Retina (tissue), 1 donor: ENCODE measurements at places on chromosomes 3 and 15.

- no peak for DNase-seq
Observed at GRCh38 chr3:160163229-160163878, 61.9 kb upstream of the C3orf80 start.

DNA sequence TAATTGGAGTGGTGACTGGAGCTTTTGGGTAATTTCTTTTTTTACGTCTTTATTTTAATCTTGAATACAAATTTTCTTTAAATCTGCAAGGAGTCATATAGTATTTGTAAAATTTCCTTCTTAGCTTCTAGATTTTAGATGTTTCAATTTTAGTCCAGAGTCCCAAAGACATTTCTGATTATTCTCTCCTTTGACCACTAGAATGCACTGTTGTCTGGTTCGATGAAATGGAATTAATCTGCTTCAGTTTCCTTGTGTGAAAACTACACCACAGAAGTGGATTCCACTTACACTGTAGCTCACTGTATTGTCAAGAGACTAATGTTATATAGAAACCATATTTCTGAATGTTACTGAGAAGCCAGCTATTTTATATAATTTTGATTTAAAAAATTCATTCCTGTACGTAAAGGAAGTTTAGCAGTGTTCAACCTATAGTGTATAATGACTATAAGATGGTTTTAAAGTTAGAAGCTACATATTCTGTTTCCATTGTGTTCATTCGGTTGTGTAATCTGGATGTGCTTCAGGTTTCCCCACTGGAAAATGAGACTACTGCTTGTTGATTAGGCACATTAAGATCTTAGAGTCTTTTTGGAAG is 6.1 kb downstream of the GRAMD1C start:
- DNase-seq = peak; percentile 18

GRCh38 chr3:146884296-146884695 is 279.1 kb upstream of the PLSCR5 start:
- DNase-seq = no peak

DNA sequence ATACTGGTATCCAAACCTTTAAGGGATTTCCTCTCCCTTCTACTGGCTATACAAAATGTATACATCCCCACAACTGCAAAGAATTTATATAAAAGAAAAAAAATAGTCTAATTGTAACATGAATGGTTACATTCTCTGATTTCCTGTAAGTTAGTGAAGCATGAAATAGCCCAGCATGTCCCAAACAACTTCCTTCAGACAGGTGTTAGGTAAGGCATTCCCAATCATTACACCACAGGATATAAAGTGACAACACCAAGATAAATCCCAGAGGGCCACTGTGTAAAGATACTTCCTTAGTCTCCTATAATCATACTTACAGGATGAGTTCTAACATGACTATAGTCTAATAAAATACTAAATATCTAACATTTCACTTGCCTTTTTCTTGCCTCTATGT is 7.6 kb downstream of the CMTM6 start:
- no peak for DNase-seq

- no peak for DNase-seq
Observed at GRCh38 chr15:59170295-59171066, 36.2 kb upstream of the LDHAL6B start.

DNA sequence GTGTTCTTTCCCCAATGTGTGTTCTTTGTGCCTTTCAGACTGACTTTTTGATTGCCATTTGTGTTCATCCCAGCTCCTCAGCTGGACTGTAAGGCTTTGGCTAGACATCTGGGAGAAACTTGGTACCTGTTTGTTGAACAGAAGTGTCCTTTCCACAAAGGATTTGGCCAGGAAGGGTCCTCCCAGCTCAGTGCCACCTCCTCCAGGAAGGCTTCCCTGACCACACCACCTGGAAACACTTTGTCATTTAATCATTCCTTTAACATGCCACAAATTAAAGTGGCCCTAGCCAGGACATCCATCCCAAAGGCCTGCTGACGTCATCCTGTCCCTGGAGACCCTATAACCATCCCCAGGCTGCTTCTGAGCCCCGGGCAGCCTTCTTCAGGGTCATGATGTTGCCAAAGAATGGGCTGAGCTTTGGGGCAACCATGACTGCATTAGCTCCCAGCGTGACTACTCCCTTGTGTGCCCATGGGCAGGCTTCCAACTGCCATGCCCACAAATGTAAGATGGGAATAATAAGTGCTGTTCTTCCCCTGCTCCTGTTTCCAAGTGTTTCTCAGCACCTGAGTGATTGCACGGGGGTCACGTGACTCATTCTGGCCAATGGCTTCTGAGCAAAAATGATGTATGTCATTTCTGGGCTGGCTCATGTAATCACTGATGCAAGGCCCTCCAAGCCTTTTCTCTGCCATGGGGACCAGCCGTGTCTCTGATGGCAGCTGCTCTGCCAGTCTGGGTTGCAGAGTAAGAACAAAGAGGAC is 112.5 kb upstream of the SMAD3 start:
- no peak for DNase-seq

DNA sequence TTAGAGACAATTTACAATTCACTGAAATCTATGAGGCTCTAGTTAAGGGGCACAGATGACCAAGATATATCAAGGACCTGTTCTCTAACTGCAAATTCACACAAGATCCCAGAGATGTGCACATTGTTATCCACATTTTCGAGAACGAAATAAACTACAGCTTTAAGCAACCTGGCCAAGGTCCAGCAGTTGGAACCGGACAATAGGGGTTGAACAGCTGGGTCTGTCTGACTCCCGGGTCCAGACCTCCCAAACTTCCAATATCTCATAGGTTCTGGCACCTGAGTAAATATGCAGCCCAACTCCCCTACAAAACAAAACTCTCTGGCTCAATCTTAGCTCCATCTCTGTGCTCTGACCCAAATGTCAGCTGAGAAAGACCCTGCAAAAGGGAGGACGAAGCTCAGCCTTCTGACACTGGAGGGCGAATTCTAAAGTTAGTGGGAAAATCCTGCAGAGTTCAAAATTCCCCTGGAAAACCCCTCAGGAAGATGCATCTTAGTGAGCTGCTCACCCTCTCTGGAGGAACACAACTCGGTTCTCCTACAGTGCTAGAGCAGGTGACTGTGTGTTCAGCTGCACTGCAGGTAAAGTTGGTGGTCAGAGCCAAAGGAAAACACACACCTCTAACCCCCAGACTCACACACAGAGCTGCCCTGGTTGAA is 14.2 kb upstream of the SPATA12 start:
- no peak for DNase-seq

GRCh38 chr3:160128056-160128455 is 97.2 kb upstream of the C3orf80 start:
- no peak for DNase-seq

DNA sequence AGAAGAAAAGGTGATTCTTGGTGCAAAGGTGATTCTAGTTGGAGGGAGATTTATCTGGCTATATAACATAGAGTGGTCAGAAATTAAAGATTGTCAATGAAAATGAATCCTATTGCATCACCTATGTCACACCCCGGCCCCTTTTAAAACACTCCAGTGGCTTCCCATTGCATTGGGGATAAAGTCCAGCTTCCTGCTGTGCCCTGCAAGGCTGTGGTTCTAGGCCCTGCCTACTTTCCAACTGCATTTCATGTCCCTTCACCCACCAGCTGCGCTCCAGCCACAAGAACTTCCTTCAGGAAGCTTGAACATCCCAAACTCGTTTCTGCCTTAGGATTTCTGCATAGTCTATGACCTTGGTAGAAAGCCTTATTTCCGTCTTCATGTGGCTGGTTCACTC is 118.7 kb upstream of the UMPS start:
- no peak for DNase-seq

GRCh38 chr3:42960282-42960681 is 18.8 kb upstream of the GASK1A start:
- DNase-seq = no peak

DNA sequence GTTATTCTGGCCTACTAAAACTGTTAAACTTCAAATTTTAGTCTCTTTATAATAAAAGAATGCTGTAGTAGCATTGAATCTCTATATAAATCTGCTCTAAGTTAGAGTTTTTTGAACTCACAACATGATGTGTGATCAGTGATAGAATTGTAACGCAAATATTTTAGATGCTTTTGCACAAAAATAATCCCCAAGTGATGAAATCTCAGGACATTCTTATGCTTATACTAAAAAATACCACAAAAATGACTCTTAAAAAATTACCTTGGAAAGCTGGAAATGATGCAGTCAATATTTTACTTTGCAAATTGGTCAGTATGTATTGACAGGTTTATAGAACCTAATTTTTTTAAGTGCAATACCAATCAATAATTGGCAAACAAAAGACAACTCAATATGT is 375.3 kb downstream of the TBC1D5 start:
- no peak for DNase-seq

- DNase-seq = no peak
Observed at GRCh38 chr3:172711454-172711795, 558 bp upstream of the NCEH1 start.

- no peak for DNase-seq
Observed at GRCh38 chr15:40437752-40438687, 2.7 kb upstream of the BAHD1 start.

- DNase-seq = peak; percentile 40
Observed at GRCh38 chr3:53478921-53479664, 15.3 kb upstream of the CACNA1D start.

DNA sequence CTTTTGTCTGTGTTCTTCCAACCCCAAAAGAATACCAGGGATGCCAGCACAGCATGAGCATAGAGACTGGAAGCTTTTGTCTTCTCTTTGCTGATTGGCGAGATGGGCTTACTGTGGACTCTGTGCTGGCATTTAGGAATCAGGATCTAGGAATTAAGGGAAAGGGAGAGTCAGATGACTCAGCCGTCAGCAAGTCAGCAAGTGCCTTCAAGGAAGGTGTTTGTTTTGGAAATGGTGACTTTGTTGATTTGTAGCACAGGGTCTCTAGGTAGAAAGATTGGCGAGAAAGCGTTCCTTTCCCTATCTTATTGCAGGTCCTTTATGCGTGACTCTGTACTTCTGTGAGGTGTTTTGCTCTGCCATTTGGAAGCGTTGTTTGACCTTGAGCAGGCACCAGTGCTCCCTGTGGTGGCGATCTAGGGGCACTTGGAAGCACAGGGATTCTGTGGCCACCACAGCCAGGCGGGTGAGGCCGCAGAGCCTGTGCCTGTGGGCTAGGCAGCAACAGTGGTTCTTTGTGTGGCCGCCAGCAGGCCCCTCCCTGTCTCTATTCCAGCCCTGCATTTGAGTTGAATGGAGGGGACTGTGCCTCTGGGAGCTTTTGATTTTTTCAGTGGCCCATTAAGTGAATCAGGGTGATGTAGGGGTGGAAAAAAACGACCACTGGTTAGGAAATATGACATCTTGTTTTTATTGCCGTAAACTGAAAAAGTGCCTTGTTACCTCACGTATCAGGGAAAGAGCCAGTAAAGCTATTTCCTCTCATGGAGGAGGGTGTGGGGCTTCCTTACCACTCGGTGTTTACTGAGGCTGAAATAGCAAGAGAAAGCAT is 19.0 kb downstream of the FAN1 start:
- peak; percentile 81 for DNase-seq

GRCh38 chr15:31842532-31843195 is 187.7 kb upstream of the CHRNA7 start:
- DNase-seq = peak; percentile 28

- DNase-seq = peak; percentile 89
Observed at GRCh38 chr3:135503760-135504686, 461.5 kb upstream of the PPP2R3A start.

GRCh38 chr3:187746442-187747281 is 1.4 kb upstream of the BCL6 start:
- DNase-seq = peak; percentile 29

GRCh38 chr3:122392868-122393844 is 9.2 kb downstream of the FAM162A start:
- peak; percentile 8 for DNase-seq

- DNase-seq = no peak
Observed at GRCh38 chr3:10389995-10390394, 69.1 kb upstream of the SEC13 start.

DNA sequence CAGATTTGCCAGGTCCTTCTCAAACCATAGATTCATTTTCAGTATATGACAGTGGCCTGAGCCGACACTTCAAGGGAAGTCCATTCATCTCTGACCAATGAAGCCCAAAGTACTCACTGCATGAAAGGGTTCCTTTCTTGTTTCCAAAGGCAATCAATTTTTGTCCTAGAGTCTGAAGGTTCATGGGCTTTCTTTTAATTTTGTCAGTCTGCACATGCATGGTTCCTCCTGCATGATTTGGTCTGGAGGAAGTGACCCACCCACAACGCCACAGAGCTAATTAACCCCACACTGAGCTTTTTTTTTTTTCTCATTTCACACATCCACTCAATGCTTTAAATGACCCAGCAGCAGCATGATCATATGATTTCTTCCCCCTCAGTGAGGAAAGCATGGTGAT is 216.4 kb downstream of the TIGIT start:
- DNase-seq = no peak

GRCh38 chr3:82558081-82558480 is 796.6 kb upstream of the GBE1 start:
- no peak for DNase-seq

DNA sequence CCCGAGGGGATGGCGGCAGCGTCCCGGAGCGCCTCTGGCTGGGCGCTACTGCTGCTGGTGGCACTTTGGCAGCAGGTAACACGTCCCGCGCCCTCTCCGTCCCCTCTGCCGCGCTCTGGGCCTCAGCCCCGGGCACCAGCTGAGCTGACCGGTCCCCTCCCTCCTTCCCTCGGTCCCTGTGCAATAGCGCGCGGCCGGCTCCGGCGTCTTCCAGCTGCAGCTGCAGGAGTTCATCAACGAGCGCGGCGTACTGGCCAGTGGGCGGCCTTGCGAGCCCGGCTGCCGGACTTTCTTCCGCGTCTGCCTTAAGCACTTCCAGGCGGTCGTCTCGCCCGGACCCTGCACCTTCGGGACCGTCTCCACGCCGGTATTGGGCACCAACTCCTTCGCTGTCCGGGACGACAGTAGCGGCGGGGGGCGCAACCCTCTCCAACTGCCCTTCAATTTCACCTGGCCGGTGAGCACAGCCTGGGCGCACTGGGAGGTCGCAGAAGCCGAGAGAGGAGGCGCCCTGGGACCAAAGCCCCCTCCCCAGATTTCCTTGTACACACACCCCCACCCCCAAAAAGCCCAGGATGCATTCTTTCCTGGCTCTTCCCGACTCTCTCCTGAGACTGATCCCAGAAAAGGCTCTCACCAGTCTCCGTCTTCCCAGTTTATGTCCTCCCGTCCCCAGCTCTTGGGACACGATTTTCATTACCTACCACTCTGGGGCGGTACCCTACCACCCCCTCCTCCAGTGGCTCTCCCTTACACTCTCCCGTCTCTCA is 705 bp downstream of the DLL4 start:
- DNase-seq = peak; percentile 90

- DNase-seq = peak; percentile 62
Observed at GRCh38 chr15:67066041-67066958, 898 bp downstream of the SMAD3 start.

GRCh38 chr3:186589121-186589520 is 18.6 kb downstream of the DNAJB11 start:
- DNase-seq = no peak

- no peak for DNase-seq
Observed at GRCh38 chr3:27324686-27325085, 44.5 kb downstream of the NEK10 start.

GRCh38 chr3:14388201-14388600 is 14.2 kb upstream of the SLC6A6 start:
- DNase-seq = no peak

GRCh38 chr3:48344867-48345507 is 11.5 kb upstream of the SPINK8 start:
- DNase-seq = no peak
